NCI-H1436 (cell line): ENCODE measurements at places on chromosomes 11 and 22.
A peak's percentile ranks its signal among the peaks of the same experiment; 100 is the strongest.

DNA sequence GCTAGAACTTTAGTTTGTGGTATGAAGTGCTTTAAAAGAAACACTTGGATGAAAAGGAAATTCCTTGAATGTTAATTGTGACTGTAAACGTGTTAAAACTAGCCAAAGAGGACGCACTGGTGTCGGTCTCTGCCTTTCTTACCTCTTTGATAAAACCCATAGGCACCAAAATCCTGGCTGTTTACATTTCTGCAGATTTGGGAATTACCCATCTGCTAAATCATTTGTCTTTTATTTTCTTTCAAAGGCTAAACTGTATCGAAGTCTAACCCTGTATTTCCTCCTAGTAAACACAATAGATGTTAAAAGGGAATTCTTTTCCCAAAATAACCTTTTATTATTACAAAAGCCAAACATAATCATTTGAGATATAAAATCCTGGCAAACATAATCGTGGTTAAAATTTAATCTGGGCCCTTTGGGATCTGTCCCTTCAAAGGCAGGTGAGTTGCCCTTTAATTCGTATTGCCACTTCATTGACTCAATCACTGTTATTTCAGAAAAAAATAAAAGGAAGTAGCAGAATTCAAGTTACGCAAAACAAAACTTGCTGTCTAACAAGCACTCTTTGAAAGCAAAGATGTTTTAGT, 2.4 kb downstream of the RASSF10 start:
- DNase-seq = no peak

DNA sequence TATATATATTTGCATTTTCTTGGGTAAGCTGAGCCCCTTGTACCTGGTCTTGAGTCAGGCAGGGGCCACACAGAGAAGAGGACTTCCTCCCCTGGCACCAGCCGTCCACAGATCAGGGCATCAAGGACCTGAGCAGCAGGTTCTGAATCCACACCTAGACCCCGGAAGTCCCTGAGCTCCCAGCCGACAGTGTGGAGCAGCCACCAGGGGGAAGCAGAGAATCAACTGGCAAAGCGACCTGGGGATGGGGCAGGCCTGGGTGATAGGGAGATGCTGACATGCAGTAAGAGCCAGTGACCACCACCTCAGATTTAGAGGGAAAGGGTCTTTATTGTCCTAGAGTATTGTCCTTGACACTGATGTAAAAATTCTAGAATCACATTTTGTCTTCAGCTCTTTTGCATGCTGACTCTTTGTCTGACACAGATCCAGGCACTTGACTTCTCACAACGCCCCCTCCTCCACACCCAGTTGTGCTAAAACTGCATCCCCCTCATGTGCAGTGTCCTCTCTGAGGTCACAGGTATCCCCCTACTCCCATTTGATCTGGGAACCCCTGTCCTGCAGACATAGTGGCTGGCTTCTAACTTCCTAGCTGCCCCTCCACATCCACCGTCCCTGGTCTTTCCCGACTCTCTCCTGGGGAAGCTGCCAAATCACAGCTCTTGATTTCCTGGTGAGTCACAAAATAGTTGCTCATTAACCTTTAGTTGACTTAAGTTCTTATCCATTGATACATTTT, 109.3 kb downstream of the GGTLC2 start:
- peak; percentile 39 for DNase-seq

- DNase-seq = no peak
Measured at GRCh38 chr11:107696140-107696539, 15.7 kb downstream of the SLN start.

GRCh38 chr11:12496181-12497025, 119.0 kb downstream of the PARVA start:
- DNase-seq = no peak

GRCh38 chr11:15091625-15092024, 18.2 kb downstream of the CALCB start:
- peak; percentile 85 for DNase-seq

GRCh38 chr11:61534933-61535839, 26.6 kb downstream of the LRRC10B start:
- no peak for DNase-seq
